IPS DF 6.9 (cell line): ENCODE measurements at places on chromosomes 5 and 9.

DNA sequence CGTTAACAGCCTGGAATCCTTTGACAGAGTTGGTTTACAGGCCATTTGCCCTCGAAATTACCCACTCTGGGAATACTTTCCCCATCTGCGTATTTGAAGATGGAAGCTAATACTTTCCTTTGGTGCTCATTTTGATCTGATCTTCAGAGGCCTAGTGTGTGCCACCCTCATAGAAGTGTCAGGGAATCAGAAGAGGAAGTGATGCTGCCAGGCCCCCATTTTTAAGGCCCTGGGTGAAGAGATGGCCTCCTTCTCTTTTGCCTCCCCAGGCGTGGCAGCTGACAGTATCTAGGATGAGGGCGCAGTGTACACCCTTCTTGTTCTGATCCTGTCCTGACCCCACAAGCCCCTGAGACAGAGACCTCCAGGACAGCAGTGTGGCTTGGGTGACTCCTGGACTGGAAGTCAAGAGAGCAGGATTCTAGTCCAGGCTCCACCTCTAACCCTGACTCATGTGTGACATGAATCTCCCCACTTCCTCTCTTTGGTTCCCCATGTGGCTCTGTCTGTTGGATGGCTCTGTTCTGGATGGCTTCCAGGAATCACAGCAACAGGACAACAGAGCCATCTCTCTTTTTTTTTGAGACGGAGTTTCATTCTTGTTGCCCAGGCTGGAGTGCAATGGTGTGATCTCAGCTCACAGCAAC, 27.8 kb downstream of the CSF1R start:
- no peak for DNase-seq

- no peak for DNase-seq
These were observed 50.1 kb upstream of the ZNF608 start for GRCh38 chr5:124796495-124796894.

GRCh38 chr9:114687034-114687433, 5.0 kb upstream of the TEX48 start:
- DNase-seq = no peak

DNA sequence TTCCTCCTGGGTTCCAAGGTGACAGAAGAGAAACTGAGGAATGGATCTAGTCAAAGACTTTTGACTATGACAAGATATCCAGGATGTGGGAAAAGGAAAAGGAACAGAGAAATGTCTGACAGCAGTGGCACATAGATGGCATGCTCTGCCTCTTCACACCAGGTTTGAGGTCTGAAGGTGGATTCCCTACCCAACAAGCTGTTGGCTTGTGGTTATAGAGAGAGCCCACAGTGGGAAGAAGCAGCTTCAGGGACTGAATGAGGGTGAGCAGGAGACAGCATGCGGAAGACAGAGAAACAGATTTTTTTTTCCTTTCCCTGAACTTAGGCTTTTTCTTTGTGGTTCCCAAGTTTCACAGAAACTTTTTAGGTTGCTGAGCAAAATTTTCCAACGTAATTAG, 20.6 kb downstream of the IFNW1 start:
- no peak for DNase-seq

- DNase-seq = no peak
These were observed 9.7 kb upstream of the ORM1 start for GRCh38 chr9:114313186-114313585.

DNA sequence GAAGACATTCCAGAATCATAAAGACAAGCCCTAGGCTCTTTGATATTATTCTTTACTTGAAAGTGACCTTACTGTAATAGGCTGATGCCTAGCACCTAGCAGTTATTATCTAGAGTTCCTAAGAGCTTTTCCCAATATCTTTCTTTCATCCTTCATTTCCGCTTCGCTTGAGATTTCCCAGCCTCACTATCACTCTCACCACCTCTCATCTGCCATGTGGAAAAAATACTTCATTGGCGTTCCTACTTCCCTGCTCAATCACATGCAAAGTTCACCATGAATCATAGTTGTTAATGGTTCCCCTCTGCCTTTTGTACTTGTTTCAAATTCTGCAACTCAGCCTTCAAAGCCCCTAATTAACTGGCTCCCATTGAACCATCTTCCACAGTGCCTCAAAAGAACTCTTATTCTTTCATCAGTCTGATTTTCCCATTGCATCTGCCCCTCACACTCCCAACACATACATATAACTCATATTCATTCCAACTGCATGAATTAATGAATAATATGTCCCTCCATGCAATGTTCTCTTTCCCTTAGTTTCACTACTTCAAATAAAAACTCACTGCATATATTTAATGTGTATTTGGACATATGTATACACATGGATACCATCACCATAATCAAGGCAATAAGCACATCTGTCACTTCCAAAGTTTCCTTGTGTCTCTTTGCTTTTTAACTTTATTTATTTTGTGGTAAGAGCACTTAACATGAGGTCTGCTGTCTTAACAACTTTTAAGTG, 221.6 kb downstream of the PARP8 start:
- DNase-seq = no peak

GRCh38 chr5:143968071-143968878, 156.3 kb downstream of the HMHB1 start:
- no peak for DNase-seq

- no peak for DNase-seq
These were observed 211.5 kb downstream of the SEC61B start for GRCh38 chr9:99433555-99433954.

DNA sequence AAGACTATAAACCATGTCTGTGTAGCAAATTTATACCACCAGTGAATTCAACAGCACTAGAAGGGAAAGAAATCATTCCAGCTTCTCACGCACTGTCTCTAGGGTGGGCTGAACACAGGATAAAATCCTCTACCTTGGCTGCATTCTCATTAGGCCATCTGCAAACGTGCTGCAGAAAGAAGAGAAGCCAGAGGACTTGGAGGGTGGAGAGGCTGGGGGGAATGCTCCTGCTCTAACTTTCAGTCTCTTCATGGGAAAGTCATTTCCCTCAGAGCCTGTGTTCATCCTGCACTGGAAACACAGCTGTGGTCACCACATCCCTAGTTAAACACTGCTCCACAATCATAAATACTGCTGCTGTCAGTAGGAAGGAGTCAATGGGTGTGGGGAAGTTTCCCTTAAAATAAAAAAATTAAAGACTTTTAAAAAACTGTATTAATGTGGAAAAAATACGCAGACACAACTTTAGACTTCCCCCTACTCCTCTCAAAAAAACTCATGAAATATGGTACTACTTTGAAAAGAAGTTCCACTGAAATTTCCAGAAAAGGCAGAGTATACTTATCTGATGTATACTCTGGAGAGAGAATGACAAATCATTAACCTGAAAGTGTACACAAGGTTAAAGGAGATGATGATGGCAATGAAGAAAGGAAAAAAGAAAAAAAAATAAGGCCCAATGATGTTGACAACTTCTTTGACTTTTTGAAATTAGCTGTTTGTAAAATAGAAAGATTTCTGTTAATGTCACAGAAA, 46.8 kb downstream of the LHFPL2 start:
- DNase-seq = no peak

DNA sequence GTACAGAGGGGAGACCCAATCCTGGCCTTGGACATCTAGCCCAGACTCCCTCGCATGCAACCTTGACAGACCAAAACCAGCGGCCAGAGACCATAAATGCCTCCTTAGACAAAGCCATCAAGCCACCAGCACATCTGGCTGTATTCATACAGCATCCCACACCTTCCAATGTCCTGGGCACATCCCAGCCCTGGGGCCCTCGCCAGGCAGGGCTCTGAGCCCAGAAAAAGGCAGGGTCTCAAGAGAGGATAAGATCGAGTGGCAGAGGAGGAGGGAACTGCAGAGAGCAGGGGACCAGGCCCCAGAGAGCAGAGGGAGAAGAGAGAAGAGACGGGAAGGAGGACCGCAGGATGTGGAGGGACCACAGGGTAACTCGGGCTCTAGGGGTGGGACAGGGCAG, 45.4 kb downstream of the CAMK2A start:
- no peak for DNase-seq

DNA sequence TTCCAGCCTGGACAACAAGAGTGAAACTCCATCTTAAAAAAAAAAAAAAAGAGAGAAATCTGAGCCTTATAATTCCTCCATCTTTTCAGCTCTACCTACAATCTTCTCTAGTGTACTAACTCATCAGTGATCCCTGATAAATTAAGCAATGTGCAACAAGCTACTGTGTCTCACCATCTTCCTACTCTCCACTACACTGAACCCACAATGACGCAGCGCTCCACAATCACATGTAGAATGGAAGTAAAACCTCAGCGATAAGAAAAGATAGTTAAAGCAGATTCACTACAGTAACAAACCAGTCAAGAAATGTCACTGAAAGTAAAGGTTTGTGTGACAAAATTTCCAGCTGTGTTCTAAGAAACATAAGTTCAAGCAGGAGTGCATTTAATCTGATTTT, 13.5 kb downstream of the ABCA1 start:
- DNase-seq = no peak

DNA sequence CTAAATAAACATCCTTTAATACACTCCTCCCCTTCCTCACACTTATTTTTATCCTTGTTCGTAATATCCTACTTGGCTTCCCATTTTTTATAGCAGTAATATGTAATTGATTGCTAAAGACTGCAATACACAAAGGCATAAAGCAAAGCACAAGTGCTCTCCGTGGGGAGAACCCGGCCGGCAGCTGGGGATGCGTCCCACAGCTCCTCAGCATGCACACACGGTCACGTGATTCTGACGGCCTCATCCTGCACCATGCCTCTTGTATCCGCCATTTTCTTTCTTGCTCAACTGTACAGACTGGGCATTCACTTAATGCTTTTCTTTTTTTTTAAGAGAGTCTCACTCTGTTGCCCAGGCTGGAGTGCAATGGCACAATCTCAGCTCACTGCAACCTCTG, 2.8 kb downstream of the BRD3OS start:
- DNase-seq = no peak

- peak; percentile 25 for DNase-seq
These were observed 208.0 kb upstream of the ARRDC3 start for GRCh38 chr5:91591076-91591475.

DNA sequence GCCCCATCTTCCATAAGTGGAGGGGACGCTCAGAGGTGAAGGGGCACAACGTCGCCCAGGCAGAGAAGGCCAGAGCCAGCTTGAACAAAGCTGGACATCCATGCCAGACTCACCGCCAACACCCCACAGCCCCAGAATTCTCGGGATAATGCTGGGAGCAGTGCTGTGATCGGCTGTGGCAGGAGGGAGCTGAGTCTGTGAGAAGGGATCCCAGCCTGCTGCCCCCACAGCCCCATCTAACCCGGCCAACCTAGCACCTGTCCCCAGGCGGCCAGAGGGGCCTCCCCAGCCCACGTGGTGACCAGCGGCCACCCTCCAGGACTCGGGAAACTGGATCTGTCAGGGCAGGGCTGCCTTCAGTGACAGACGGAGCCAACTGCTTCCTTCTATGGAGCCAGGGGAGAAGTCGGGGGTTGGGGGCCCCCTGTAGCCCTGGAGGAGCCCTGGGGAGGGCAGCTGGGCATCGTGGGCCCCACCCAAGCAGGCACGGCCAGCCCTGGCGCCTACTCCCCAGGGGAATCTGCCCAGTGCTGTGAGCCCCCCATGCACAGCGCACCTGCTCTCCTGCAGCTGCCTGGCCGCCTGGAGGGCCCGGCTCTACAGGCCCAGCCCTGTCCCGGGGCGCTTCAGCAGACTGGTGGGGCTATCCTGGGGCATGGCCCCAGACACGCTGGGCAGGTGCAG, 6.0 kb downstream of the BRD3 start:
- DNase-seq = no peak

DNA sequence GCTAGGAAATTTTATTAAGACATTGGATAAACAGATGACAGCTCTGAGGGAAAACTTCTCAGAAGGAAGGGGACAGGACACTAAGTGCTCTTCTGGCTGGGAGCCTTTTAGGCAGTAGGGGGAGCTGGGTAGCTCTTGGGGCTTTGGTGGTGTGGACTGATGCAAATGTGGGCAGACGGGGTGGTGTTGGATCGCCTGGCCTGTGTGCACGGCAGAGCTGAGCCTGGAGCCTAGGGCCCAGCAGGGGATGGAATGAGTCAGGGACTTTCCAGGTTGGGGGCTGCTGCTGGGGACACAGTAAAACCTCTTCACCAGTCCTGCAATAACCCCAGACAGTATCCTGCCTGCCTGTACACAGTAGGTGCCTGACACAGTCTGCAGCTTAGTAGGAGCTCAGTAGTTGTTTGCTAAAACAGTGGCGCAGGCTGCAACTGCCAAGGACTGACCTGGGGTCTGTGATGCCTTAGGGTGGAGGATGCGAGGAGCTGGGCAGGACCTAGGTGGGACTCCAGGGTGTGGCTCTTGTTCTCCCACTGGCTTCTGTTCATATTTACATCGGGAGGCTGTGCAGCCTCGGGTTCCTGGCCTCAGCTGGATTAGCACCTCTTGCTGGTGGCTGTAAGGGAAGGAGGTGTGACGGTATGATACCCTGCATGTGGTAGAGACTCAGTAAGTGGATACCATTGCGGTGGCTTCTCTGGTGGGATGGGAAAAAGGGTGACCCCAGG, 83.8 kb downstream of the DAB2IP start:
- DNase-seq = peak; percentile 52
